Epithelial cell of proximal tubule (primary cell): ENCODE measurements at places on chromosomes 2 and 18.

DNA sequence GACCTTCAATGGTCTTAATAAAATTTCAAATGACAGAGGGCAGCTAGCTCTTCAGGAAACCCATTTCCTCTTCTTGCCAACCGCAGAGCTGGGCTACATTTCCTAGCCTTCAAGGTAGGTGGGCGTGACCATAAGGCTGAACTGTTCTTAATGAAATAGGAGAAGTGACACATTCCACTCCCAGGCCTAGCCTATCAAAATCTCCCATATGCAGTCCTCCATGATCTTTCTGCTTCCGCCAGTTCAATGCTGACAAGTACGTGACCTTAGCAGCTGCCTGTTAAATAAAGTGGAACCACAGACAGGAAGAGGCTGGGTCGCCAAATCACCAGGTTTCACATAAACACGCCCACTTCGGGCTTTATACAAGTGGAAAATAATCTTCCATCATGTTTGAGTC is 13.2 kb downstream of the SERPINE2 start:
- DNase-seq = no peak

GRCh38 chr2:45258311-45258710 is 249.1 kb upstream of the SIX2 start:
- DNase-seq = no peak

DNA sequence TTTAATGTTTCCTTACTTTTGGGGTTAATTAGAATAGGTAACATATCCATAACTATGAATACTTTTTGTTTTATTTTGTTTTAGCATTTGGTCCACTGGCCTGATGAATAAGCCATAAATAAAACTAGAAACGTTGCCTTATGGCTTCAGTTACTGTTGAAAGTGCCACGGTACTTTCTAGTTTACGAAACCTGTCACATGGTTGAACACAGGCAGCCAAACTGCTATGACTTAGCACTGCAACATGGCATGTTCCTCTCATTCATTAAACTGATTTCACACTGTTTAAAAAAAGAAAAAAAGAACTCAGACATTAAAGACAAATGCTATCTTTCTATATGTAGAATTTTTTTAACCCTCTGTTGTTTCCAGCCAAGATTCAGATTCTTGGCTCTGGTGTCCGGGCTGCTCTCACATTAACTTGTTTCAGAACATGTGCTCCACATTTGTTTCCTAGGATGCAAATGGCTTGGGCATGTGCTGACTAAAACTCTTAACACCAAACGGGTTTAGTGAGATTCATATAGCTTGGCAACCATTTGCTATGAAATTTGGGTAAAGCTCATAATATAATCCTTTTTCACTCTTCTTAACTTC is 323.9 kb upstream of the RND3 start:
- peak; percentile 23 for DNase-seq

- DNase-seq = no peak
Measured at GRCh38 chr18:8348051-8348720, 261.1 kb upstream of the RAB12 start.

DNA sequence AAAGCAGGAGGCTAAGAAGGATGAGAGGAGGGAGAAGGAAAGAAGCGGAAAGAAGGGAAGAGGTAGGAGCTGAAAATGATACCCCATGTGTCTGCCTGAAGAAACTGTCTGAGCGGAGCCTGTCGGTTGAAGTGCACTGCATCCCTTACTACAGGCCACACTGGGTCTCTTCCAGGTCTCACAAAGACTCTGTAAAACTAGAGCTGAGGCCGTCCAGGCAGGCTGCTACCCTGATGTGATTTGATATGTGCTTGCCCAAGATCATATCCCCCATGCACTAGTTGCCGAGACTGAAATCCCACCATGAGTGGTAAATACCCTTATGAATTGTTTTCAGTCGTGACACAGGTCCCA is 134.4 kb downstream of the MAIP1 start:
- no peak for DNase-seq

DNA sequence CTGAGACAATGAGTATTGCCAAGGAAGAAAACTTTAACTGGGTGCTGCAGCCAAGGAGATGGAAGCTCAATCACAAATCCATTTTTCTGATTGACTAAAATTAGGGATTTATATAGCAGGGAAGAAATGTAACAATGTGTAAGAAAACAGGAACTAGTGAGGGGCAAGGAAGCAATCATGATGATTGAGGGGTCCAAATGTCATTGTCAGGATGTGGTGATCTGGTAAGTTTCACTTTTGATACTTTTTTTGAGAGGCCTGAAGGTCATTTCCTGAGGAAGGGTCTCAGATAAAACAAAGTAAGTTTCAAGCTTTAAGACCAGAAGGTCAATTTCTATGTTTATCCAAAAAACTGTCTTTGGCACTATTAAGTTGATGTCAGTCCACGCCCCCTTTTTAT is 12.0 kb upstream of the GCC2 start:
- no peak for DNase-seq

DNA sequence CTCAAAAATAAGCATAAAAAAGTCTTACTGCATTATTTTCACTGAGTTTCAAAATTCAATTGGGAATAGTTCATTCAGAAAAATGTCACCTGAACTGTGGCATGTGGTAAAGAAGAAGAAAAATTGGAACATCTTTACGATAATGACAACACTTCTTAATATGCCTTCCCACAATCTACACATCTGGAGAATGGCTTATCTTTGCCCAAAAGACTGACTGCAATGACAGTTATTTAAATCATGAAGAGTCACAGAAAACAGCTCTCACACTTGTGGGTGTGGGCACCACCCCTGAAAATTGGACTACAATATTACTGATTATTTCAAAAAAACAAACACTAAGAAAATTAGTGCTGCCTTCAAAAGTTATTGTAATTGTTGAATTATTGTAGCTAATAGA is 152.3 kb downstream of the USP34 start:
- DNase-seq = no peak

GRCh38 chr2:25844089-25844488 is 34.2 kb downstream of the ASXL2 start:
- no peak for DNase-seq

DNA sequence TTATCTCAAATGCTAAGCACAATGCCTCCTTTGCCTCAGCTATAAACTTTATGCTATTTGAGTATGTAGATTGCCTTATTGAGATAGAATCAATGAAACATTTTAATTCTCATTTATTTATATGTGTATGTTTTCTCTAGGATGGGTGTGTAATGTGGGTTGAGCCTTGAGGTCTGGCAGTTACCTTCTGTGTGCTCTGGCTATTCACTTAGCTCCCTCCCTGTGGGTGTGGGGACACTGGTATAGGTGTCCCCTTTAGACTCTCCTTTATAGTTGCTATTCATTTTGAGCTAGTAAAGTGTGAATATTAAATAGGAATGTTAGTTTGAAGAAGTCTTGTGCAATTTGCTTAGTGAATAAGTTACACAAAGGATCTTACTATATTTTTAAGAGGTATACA is 1.8 kb downstream of the SLC9A4 start:
- no peak for DNase-seq

GRCh38 chr18:61702007-61702406 is 190.8 kb downstream of the RNF152 start:
- no peak for DNase-seq

DNA sequence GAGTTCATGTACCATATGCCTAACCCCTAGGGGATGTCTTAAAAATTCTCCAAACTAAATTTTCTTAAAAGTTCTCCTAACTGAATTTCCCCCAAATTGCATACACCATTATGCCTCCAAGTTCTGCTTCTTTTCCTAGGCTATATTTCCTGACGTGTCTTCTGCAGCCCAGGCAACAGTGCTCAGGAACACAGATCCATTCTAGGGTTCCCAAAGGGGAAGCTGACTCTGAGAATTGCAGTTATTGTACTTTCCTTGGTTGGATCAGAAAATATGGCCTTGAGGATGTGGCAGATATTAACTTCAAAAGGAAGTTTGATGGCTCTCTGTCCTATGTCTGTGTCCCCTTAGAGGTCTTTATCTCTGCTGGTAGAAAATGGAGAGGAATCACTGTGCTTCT is 124.3 kb downstream of the TMEM17 start:
- no peak for DNase-seq

DNA sequence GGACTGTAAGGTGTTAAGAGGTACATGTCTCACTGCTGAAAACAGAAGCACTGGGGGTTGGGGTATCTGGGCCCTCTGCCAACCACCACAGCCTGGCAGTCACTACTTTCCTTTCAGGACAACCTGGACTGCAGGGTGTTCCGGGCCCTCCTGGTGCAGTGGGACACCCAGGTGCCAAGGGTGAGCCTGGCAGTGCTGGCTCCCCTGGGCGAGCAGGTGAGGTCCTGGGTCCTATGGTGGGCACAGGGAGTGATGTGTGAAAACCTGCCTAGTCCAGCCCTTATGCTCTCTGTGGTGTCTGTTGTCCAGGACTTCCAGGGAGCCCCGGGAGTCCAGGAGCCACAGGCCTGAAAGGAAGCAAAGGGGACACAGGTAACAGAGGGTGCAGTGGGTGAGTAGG is 40.0 kb downstream of the MARCO start:
- no peak for DNase-seq
